ENCODE measurements at places on chromosomes 5 and 9. TPM values are rescaled to one million over a fixed set of nuclear protein-coding genes. Genes with fewer than 3 reads are reported as not detected.

The DMRT3 gene
- not detected for total RNA-seq

The SLC45A2 gene
- total RNA-seq: 0.14 TPM

The RABEPK gene
- 36.9 TPM for total RNA-seq

The PSAT1 gene
- total RNA-seq: 285 TPM

The DMRT2 gene
- total RNA-seq: under 0.01 TPM

The GABRA1 gene
- total RNA-seq: not detected

The MATR3 gene
- 265 TPM for total RNA-seq

The TRIM7 gene
- 15.7 TPM for total RNA-seq

The EQTN gene
- total RNA-seq: 0.14 TPM

The SH3RF2 gene
- 32.2 TPM for total RNA-seq

The FAM163B gene
- not detected for total RNA-seq

All from nasal cavity respiratory epithelium epithelial cell of viscerocranial mucosa (primary cell).